ENCODE measurements at places on chromosomes 12 and 14.

DNA sequence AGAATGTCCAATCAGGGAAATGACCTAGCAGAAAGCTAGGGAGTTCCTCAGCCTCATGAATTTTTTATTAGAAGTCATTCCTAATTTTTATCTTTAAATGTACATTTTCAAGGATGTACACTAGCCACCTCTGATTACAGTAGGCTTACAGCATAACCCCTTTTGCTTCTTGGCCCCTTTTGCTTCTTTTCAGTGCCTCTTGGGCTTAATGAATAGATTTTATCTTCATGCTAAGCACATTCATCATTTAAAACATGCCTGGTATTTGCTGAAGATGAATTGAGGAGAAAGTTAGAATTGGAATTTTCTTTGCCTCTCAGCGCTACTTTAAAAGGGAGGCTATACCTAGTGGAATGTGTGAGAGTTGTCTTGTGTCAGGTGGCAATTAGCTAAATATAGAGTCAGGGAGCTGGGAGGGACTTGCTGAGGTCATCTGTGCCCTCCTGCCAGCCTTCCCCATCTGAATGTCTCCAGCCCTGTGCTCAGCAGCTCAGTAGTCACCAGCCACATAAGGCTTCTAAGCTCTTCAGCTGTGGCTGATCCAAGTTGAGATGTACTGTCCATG lies 132.1 kb downstream of the SAMD4A start:
- DNase-seq = peak; percentile 62

- peak; percentile 97 for DNase-seq
These were observed at the start of gene GIT2 for GRCh38 chr12:109995686-109996482. Gene GIT2 (minus strand): TSS chr12:109996368. CDS start chr12:109996224, 144 bp downstream.

DNA sequence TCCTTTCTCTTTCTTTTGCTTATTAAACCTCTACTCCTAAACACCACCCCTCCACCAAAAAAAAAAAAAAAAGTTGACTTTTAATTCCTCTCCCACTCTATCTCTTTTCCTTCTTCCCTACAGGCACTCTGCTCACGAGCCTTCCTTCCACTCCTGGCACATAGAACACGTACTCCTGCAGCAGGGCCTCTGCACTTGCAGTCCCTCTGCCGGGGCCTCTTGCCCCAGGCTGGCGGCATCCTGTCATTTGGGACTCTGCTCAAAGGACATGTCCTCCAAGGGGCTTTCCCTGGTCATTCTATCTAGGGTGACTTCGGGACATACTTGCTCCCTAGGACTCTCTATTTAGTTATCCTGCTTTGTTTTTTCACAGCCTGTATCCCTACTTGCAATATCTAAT lies 7.7 kb downstream of the FOS start:
- DNase-seq = no peak

DNA sequence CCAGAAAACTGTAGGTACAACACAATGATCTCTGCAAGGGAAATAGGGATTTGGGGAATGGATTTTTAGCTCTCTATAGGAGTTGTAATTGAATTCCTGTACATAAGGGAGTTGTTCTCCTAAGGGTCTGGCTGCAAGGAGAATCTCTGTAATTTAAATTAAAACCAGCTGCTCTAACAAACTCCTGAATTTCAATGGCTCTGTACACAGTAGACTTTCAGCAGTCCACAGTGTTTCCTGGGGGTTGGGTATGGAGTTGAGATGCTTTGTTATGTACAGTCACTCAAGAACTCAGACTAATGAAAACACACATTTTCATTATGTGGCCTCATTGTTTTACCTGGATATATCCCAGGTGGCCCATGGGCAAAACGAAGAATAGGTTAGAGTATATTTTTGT lies 93.2 kb downstream of the NAV3 start:
- peak; percentile 11 for DNase-seq

- no peak for DNase-seq
These were observed 260.5 kb downstream of the NEDD1 start for GRCh38 chr12:97167598-97167997.

GRCh38 chr12:26374934-26375680 lies 179.7 kb downstream of the SSPN start:
- no peak for DNase-seq

DNA sequence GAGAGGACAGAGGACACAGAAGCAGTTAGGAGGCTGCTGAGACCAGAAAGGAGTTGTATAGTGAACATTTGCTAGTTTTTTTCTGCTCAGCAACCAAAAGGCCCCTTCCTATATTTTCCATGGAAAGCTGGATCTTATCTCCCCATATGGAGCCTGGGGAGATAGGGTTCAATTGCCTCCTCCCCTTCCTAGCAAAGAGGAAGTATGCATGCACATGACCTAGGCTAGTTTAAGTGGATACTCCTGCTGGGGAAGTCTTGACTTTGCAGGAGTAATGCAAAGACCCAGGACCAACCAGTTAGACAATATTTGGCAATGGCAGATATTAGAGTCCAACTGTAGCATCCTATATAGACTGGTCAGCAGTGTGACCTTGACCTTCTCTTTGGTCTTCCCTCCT lies 15.1 kb downstream of the CHD8 start:
- no peak for DNase-seq

DNA sequence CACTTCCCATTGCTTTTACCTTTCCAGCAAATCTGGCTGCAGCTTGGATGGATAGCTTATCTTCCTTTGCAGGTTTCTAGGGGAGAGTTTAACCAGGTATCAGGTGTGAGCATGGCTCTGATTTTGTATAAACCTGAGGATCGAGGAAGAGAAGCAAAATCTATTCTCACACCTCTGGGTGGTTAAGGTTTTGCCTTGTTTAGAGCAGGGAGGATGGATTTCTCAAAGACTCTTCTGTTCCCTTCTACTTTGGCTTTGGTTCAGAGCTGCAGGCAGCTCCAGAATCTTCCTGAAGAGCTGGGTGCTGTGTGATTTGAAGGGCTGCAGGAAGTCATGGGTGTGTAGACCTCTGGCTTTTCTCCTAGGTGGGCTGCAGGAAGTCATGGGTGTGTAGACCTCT lies 1.7 kb downstream of the JDP2 start:
- DNase-seq = no peak

GRCh38 chr12:1205512-1206060 lies 214.6 kb downstream of the ERC1 start:
- DNase-seq = peak; percentile 20

DNA sequence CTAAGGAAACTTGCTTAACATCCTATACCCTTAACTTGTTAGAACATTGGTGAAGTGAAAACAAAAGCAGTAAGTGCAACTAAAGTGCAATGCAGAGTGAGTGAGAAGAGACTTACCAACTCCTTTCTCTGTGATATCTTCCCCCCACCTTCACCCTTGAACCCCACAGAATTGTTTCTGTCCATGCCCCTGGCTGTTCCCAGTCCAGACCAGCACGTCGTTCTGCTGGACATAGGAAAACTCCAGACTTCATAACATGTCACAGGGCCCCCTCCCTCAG lies 91.9 kb downstream of the DAD1 start:
- DNase-seq = no peak

GRCh38 chr14:68819260-68819691 lies 26.4 kb upstream of the ZFP36L1 start:
- peak; percentile 51 for DNase-seq

- DNase-seq = no peak
These were observed 115.7 kb downstream of the RFLNA start for GRCh38 chr12:124410354-124411175.

- peak; percentile 15 for DNase-seq
These were observed 770.5 kb downstream of the MED13L start for GRCh38 chr12:115506822-115507559.

DNA sequence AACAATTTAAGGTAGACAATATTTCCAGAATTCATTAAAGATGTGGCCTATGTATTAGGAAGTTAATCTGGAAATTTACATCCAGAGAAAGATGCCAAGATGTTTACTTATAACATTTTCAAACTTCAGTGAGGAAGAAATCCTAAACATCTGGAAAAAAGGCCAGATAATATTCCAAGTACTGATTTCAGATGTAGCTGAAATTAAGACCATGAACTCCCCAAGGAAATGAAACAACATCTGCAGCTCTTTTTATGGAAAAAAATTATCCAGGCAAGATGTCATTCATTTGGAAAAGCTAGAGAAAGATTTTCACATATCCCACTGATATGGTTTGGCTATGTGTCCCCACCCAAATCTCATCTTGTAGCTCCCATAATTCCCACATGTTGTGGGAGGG lies 35.0 kb downstream of the GNG2 start:
- DNase-seq = no peak

- no peak for DNase-seq
These were observed 91.2 kb downstream of the SLC25A21 start for GRCh38 chr14:37081218-37081617.

- no peak for DNase-seq
These were observed 397.7 kb downstream of the MDGA2 start for GRCh38 chr14:47277703-47278102.

DNA sequence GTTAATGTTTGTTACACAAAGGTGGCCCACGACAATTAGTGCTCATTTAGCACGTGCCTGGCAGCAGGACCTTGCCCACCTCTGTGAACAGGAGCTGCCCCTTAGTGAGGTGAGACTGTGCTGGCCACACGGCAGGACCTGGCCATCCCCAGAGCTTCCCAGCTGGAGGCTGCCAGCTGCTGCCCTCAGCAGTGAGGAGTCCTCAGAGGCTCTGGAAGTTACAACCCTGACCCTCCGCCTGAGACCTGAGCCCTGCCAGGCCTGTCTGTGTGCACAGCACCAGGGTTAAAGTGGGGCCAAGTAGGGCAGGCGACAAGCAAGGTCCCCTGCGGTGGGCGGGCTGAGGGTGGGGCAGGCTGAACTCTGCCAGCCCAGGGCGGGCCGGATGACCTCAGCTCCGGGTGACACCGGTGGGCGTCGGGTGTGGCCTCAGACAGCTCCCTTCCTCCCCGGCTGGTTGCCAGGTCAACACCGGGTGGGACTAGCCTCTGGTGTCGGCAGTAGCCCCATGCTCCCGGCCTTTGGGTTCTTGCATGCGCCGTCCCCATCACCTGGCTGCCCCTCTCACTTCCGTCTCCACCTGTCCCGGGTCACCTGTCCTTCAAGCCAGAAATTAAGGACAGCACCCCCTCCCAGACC lies 9.2 kb upstream of the LBHD2 start:
- DNase-seq = peak; percentile 59

DNA sequence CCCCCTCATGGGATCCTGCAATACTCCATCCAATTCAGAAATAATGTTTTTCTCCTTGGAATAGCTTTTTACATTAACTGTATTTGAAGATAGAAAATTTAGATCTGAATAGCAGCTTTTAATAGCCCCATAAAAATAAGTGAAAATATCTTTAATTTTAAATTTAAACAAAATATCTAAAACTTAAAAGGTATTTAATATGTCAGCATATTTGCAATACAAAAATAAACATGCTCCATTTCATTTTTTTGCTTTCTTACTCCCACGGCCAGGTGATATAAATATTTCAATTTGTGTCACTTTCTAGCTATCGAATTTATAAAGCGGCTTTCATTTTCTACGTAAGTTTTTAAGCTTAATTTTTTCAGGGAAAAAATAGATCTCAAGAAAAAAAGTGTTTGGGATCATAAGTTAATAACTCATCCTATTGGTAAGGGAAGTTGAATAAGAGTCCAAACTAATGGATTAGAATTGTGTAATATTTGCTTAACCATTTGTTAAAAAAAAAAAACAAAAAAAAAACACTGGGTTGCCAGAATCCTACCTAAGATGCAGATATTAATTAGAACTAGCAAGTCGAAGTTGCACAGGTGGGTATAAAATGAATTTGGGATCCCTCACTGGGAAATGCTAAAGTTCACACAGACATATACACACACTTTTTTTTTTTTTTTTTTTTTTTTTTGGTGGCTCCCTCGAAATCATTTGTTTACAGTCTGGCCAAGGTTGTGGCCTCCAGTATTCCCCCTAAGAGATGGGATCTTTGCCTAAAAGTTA lies 47.6 kb downstream of the PPP2R5C start:
- no peak for DNase-seq

- DNase-seq = no peak
These were observed 23.6 kb upstream of the SSTR1 start for GRCh38 chr14:38184132-38184531.

DNA sequence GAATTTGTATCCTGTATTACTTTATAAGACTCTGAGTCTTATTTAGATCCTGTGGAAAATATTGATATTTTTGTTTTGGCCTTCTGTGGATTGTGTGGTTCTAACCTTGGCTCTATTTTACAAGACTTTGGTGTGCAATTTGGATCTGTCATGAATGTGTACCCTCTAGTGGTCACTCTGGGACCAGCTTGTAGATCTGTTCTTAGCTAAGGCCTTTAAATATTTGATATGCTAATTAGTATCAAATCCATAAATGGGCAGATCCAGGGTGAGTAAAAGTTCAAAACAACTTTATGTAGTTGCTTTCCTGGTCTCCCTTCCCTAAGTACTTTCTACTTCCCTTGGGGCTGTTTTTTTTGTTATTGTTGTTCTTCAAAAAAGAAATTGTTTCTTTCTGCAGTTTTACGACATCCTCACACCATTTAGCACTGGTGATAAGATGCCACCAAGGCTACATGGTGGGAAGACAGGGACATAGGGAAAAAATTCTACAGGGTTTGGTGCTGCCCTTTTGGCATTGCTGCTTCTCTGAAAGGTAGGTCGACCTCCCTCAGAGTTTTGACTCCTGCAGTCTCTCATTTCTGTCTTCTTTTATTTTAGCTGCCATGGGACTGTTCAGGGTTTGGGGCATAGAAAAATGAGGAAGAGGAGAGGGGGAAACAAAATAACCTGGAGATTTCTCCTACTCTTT lies 238.5 kb downstream of the GPHN start:
- DNase-seq = peak; percentile 32

Data from AG20443 (cell line).